ENCODE measurements at places on chromosomes 3 and 15.

GRCh38 chr3:9690451-9691450, 12.9 kb upstream of the CPNE9 start:
- no peak for DNase-seq

DNA sequence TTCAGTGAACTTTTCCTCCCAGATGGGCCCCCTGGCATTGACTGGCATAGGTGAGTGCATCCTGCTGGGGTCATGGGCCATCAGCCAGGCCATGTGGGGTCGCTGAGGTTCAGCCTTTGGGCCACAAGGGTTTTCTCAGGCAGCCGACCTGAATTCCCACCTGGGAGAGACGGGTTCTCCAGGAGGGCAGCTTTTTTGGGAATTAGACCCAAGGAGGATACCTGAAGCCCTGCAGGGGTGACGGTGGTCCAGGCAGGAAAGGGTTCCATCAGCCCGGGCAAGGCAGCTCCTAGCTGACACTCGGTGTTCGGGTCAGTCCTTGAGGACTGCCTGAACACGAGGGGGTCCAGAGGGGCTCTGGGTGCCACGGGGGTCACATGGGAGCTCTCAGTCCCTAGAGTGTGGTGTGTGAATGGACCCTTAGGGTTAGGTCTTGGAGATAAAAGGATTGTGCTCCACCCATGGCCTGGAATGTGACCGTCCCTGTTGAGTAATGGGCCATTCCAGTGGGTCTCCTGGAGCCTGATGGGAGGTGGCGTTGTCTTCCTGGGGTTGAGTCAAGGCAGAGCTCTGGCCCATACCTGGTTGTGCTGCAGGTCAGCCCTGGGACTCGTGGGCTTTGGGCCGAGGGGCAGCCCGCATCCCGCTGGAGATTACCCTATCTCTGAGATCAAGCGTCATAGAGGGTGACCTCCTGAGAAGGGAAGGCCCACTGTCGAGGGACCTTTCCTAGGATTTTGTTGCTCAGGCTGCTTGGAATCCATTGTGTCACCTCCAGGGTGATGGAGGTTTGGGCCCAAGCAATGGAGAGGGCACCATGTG, 192.8 kb downstream of the UBE3A start:
- no peak for DNase-seq

DNA sequence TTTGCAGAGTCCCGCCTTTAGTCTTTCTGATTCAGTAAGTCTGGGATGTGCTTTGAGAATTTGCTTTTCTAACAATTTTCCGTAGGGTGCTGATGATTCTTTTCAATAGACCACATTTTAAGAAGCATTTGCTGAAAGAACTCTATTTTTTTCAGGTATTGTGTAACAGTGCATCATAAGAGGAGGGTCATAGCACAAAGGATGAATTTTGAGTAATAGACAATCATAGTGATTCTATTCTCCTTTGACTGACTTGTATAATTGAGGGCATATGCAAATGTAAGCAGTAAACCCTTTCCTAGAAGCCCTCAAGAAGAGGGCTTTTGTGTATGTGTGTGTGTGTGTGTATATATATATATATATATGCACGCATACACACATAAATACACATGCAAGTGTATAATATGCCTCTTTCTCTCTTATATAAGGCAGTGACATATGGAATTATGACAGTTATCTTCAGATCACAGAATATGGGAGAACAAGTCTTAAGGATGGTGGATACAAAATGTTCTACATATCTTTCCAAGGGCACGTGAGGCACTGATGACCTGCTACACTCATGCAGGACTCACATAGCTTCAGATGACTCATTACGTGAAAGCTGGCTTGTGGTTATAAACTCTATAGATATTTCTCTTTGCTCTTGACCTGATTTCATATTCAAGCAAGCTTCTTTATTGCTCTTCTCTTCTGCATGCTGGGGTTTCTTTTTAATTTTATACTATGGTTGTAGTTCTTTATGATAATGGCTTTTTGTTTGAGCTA, 6.5 kb upstream of the PLSCR1 start:
- DNase-seq, result no peak

DNA sequence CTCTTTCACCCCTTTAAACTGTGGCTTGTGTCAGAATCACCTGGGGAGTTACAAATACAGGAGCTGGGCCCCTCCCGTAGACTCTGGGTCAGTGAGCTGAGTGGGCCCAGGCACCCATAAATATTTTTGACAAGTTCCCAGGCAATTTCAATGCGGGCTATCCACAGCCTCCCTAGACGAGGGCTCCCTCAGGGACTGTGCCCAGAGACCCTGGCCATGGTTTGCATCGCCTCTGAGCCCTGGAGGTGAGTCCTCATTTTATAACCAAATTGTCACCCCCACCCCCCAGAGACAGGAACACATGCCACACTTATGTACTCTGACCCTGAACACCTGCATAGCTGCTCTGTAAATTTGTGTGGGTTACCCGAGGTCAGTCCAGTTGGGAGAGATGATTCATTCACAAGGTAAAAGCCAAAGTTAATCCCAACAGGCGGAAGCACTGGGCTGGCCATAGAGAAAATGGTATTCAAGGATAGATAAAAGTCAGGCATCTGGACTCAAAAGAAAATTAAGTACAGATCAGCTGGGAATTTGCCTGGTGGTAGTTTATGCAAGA, 146.5 kb upstream of the SLC6A11 start:
- DNase-seq, result no peak

- DNase-seq, result no peak
These were observed 447.6 kb upstream of the IL12A start for GRCh38 chr3:159540882-159541495.

DNA sequence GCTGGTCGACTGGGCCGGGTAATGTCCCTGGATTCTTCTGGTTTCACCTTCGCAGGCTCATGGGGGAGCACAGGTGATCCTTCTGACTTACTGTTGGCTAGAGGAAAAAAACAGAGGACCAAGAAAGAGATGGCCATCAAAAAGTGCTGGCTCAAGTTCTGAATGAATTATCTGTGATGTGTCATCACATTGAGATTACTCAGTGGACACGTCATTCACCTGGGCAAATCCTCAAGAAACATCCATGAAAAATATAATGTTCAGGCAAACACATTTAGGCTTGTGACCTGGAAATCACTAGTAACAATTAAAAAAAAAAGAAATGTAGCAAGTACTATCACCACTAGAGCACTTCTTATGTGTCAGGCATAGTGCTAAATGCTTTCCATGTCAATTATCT, 81.5 kb upstream of the SLC2A2 start:
- no peak for DNase-seq

DNA sequence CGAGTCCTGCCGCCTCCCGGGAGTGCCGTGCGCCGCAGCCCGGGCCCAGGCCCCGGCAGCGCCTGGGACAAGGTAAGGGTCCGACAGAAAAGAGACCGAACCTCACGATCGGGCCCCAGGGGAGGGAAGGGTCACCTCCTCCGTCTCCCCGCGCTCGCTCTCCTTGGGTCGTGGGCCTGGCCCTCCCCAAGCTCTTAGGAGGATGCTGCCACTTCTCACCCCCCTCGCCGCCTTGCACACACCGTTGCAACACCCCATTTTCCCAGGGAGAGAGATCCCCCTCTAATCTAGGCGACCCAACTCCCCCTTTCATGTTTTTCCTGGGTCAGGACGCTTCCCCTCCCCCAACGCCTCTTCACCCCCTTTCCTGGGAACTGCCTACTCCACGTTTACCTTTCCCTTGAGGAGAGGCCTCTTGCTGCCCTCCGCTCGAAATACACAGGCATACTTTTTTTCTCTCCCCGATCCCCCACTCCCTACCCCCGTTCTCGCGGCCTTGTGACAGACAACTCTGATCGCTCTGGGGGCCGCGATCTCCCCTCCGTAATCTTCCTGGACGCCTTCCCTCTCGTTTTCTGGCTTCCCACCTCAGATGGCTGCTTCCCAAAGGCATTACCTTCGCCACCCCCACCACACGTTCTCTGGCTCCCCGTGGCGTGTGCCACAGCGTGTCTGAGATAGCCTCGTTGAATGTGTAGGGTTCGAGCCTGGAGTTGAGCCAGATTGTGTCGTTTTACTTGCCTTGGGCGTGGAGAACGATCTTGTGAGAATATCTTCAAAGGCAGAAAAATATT, 688 bp downstream of the SETD5 start:
- DNase-seq, result no peak

DNA sequence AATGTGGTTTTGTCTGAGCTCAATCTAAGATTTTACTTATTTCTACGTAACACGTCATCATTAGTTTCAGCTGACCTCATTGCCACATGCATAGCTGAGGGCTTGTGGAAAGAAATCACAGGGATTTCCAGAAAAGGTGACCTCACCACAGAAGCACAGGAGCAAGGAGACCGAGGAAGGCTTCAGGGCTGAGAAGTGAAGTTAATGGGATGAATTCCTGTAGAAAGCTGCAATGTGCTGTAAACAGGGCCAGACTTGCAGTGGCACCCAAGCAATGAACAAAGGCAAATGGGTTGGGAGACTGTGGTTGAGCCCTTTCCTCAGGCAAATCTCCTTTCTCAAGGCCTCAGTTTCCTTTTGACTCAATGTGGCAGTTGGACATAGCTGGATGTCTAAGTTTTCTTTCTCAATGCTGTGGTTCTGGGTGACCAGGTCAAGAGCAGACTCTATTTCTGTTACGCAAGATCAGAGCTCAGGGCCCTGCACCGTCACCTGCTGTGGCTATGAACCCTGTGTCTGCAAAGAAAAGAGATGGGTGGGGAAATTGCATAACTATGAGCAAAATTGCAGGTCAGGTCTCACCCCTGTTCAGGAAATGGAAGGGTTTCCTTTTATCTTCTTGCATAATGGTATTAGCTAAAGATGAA, 252.2 kb upstream of the TBL1XR1 start:
- DNase-seq, result no peak

- no peak for DNase-seq
These were observed 152.3 kb downstream of the NR1I2 start for GRCh38 chr3:119934249-119934648.

DNA sequence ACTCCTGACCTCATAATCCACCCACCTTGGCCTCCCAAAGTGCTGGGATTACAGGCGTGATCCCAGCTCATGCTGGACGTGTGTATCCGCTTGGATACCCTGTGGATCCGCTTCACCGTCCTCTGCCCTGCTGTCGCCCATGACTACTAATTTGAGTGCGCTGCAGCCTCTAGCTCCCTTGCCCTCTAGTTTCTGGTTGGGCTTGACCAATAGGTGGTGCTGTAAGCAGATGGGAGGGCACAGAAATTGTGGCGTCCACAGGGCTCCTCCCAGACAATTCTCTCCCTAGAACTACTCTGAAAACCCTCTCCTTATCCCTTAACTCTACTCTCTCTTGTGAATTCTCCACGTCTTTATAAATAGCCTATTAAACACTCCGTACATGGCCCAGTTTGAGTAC, 36.2 kb downstream of the ZPLD1 start:
- DNase-seq, result no peak

- DNase-seq, result no peak
These were observed 9.8 kb upstream of the RUVBL1 start for GRCh38 chr3:128133273-128133883.

DNA sequence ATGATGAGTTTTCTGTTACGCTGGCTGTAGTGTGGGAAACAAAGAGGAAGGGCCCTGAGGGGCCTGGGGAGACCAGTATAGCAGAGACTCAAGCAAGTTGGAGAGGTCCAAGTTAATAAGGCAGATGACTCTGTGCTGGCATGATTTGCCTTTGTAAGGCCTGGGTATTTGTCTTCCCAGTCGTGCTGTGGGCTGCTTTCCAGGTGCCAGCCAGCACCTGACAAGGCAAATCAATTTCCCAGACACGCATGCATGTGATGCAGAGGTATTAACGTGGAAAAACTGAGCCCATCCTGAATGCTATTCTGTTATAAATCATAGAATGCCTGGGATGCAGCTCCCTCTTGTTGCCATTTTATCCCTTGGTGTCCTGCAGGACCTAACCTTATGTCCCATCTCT, 175.6 kb downstream of the MFSD1 start:
- DNase-seq, result no peak

DNA sequence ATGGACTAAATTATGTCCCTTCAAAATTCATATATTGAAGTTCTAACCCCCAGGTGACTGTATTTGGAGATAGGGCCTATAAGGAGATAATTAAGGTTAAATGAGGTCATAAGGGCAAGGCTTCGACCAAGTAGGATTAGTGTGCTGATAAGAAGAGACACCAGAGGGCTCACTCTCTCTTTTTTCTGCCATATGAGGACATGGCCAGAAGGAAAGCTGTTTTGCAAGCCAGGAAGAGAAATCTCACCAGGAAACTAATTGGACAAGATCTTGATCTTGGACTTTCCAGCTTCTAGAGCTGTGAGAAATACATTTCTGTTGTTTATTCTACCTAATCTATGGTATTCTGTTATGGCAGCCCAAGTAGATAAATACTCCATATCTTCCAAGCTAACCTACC, 503.6 kb upstream of the NAALADL2 start:
- peak; percentile 31 for DNase-seq

- no peak for DNase-seq
These were observed 187.7 kb downstream of the THSD4 start for GRCh38 chr15:71302861-71303410.

- DNase-seq, result no peak
These were observed 21.5 kb downstream of the SLC6A20 start for GRCh38 chr3:45774581-45775521.

GRCh38 chr3:66001626-66002025, 37.1 kb downstream of the MAGI1 start:
- DNase-seq, result no peak

DNA sequence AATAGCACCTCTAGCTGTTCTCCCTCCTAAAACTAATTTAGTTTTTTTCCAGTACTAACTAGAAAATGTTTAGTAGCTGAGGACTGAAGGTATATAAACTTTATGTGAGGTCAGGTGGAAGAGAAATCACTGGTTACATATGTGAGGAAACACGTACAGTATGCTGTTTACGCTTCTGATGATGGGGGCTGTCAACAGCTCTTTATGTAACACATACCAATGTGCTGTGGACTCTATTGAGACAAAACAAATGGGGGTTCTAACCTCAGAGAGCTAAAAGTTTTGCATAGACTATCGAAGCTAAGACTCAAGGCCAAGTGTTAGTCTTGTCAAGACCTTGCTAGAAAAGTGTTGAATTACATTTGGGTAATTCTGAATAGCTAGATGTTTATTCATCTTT, 107.5 kb downstream of the SYNPR start:
- DNase-seq, result no peak
